GM19239 (cell line): ENCODE measurements at places on chromosomes 11 and 22.

- DNase-seq: no peak
Observed at GRCh38 chr11:5504403-5504921, 5.3 kb downstream of the UBQLN3 start.

DNA sequence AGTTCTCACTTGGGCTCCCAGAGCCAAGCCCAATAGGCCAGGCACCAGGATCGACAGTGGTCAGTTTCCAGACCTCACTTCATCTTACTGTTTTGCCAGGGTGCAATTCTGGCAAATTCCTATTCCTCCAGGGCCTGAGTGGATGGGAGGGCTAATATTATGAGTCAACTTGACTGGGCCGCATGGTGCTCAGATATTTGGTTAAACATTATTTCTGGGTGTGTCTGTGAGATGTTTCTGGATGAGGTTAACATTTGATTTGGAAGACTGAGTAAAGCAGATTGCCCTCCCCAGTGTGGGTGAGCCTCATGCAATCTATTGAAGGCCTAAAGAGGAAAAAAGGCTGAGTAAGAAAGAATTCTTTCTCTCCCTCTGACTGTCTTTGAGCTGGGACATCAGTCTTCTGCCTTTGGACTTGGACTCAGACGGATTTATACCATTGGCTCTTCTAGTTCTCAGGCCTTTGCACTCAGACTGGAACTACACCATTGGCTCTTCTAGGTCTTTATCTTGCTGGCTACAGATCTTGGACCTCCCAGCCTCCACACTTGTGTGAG lies 132.9 kb upstream of the ZBED5 start:
- no peak for DNase-seq

- no peak for DNase-seq
Observed at GRCh38 chr11:113928311-113928710, 23.7 kb downstream of the HTR3B start.

- DNase-seq: no peak
Observed at GRCh38 chr22:39429916-39430575, 26.8 kb upstream of the MGAT3 start.

- no peak for DNase-seq
Observed at GRCh38 chr11:72305077-72305476, 61.1 kb upstream of the PHOX2A start.

GRCh38 chr11:44988111-44988510 lies 37.4 kb upstream of the TP53I11 start:
- DNase-seq: no peak

GRCh38 chr22:49286181-49286760 lies 541.4 kb downstream of the BRD1 start:
- DNase-seq: no peak

DNA sequence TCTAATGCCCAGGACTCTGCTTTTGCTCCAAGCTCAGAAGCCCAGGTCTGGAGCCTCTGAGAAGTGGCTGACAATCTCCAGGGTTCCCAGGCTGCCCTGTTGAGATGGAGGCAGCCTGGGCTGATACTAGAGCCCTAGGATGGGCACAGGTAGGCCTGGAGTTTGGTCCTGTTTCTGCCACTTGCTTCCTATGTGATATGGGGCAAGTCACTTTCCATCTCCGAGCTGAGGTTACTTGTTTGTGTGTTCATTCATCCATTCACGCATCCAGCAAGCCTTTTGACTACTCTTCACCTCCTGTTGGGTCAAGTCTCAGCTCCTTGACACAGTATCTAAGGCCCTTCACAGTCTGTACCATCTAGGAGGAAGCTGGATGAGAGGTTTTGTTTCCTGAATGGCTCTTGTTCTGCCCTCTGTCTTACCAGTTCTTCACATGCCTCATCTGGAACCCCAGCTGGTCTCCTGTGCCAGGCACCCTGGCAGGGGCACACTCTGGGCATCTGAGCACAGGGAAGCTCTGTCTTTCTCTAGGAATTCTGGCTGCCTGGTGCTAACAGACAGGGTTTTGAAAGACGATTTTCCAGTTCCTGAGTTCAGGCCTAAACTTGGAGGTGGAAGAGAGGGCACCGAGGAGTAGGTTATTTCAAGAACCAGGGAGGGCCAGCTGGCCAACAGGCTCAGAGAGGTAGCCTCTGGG lies 53.2 kb upstream of the AMPD3 start:
- no peak for DNase-seq

GRCh38 chr11:70247042-70247709 lies 23.3 kb upstream of the PPFIA1 start:
- no peak for DNase-seq
